Inflammatory macrophage treated with lipopolysaccharide for 1 hour (primary cell): ENCODE measurements at places on chromosomes 11 and 22.

GRCh38 chr22:42439821-42440674 is 7.8 kb upstream of the NFAM1 start:
- DNase-seq = peak; percentile 90

DNA sequence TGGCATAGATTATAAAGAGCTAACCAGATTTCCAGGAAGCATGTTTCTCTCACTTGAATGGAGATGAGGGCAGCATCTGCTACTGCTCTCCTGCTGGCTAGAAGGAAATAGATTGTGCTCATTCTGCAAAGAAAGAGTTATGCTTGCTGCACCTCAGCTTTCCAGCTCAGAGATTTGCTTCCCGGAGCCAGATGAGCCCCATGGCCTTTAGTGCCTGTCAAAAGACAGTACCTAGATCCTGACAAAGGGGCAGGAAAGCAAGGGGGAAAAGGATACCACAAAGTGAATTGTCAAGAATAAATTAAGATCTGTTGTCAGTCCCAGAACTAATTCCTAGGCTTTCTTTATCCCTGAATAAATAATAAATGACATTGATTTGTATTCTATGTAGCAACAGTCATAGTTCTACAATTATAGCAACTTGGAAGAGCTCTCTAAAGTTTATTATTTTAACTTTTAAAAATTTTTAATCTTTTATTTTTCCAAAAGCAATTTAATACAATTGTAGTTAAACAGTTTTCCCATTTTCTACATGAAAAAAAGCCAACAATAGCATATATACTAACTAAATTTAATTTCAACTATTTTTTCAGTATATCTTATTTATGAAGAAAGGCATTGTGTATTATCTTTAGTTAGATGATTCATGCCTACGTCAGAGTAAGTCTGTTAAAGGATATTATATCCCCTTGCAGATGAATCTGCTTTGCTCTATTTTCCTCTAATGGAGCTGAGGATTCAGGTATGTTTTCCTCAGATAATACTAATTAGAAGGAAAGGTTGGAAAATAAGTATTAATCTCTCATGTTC is 306.1 kb upstream of the DDI1 start:
- DNase-seq = no peak

GRCh38 chr22:36925388-36926290 is 12.2 kb downstream of the CSF2RB start:
- no peak for DNase-seq

DNA sequence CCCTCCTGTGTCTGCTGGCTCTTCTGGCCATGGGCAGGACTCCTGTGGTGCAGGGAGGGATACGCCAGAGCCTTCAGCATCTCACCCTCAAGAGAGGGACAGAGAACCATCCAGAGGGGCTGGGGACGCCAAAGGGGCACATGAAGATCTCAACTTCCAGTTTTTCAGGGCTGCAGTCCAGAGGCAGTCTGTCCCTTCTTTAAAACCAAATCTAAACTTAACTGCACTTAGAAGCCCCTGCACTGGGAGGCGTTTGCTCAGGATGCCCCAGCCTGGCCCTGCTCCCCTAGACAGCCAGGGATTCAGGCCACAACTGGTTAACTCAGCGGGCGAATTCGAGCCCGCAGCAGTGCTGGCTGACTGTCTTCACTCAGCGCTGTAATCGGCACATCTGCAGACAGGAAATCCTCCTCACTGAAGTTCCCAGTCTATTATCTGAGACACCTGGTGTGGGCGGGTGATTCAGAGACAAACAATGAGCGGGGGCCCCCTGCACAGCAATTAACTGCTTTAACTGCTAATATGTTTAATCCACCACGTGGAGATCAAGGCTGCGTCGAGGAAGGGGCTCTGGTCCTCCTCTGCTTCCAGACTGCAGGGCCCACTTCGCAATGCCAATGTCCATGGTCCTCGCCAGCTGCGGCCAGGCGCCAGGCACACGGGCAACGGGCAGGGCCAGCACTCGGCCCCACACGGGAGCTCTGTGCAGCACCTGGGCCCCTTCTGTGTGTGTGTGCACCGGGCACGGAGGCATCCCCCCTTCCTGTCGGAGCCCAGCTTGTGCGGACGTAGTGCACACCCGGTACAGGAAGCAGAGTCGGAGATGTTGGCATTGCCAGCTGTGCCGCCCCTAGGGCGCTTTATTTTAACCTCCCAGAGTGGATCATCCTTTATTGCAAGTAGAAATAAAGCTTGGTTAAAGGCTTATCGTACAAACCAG is 36.9 kb upstream of the GNB1L start:
- no peak for DNase-seq

- DNase-seq = peak; percentile 33
These were observed 65.9 kb upstream of the BIRC3 start for GRCh38 chr11:102251423-102251822.

DNA sequence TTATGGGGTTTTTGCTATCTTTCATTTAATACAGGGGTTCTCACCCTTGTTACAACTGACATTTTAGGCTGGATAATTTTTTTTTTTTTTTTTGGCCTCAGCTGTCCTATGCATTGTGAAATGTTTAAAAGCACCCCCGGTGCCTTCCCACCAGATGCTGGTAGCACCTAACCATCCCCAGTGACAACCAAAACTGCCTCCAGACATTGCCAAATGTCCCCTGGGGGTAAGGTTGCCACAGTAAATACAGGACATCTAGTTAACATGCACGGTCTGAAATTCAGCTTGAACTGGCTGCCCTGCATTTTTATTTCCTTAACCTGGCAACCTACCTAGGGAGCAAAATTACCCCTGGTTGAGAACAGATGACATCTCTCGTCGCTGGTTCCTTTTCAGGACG is 72.4 kb downstream of the CYTH4 start:
- DNase-seq = no peak

- no peak for DNase-seq
These were observed 19.4 kb downstream of the SNU13 start for GRCh38 chr22:41668971-41669911.

GRCh38 chr11:107719557-107720302 is 7.9 kb upstream of the SLN start:
- no peak for DNase-seq

DNA sequence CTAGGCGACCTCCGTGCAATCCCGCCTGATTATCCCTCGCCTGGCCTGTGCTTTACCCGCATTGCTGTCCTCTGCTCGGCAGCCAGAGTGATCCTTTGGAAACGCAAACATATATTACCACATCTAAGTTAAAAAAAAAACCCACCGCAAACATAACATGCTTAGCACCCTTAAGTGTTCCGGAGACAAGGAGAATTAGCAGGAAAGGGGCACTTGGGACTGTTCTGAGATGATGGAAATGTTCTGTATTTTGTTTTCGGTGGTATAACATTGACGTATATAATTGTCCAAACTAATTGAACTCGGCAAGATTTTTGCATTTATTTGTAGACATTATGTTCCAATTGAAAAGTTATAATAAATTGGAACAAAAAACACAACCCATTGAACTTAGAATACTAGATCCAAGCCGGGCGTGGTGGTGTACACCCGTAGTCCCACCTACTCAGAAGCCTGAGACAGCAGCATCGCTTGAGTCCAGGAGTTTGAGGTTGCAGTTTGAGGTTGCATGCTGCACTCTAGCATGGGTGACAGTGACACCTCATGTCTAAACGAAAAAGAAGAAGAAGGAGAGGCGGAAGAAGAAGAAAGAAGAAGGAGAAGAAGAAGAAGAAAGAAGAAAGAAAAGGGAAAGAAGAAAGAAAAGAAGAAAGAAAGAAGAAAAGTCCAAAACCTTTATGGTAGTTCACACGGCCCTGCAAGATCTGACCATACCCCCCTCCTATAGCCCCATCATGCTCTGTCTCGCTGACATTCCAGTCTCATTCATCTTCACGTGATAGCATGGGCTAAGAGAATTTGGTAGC is 604 bp upstream of the POLR3H start:
- DNase-seq = no peak

GRCh38 chr11:101872171-101872882 is 42.5 kb upstream of the CEP126 start:
- DNase-seq = no peak

DNA sequence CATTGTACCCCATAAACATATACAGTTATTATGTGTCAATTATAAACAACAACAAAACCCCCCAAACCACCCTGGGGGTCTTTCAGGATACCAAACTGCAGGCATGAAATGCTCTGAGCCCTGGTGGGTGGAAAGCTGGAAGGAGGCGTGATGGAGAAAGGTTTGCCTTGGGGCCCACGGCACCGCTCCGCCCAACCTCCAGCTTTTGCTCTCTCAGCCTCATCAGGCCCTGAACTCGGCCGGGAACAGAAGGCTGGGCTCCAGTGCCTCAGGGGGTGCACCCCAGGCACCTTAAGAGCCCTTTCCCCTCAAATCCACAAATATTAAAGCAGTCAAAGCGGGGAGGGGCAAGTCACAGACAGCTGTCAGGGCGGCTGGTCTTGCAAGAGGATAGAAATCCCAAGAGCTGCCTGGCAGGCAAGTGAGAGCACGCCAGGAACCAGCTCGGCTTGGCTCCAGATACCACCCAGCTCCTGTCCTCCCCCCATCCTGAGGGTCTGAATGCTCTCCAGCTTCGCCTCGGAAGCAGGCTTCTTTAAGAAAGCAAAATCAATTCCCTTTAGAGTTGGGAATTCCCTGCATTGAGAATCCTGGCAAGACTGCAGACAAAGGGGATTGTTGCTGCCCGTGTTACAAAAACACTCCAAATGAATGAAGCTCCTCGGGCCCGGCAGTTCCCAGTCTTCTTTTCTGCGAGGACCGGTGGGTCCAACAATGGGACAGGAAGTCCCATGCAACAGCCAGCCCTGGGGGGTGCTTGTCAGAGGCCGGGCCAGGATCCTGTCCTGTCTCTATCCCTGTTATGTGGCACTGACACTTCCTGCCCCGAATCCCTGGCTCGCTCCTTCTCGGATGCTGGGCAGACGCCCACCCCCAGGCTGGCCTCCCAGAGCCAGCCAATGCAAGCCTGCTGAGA is 80.8 kb downstream of the NAT10 start:
- no peak for DNase-seq

DNA sequence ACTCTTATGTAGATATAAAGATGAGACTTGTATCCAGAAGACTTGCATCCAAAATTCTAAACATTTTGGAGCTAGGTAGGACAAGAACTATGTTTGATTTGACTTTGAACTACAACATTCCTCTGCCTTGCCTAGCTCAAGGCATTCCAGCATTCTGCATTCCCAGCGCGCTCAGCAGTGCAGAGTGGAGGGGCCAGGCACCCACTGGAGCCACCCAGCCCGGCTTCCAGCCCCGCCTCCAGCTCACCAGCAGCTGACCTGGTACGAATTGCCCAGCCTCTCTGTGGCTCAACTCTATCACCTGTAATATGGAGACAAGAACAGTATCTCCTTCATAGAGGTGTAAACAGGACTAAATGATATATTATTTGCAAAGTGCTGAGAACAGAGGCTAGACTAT is 28.8 kb downstream of the PRDM10 start:
- no peak for DNase-seq

GRCh38 chr11:118435290-118435892 is 901 bp upstream of the KMT2A start:
- DNase-seq = no peak

DNA sequence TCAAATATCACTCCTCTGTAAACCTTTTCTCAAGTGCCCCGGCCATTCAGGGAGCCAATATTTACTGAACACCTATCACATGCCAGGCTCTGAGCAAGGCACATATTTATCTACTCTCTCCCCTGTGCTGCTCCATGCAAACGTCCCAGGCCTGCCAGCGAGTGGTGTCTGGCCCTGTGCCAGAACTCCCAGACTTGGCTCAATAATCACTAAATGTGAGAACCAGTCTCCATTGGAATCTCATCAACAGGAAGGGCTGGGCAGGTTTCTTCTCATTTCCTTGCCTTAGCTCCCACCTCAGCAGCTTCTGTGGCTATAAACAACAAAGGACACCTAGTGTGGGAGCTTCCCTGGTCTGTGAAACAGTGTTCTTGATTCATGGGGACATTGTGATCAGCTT is 21.7 kb downstream of the RASSF10 start:
- no peak for DNase-seq
